Activated CD4-positive, alpha-beta T cell treated with anti-CD3 and anti-CD28 coated beads for 24 hours (primary cell): ENCODE measurements at places on chromosomes 4 and X.

DNA sequence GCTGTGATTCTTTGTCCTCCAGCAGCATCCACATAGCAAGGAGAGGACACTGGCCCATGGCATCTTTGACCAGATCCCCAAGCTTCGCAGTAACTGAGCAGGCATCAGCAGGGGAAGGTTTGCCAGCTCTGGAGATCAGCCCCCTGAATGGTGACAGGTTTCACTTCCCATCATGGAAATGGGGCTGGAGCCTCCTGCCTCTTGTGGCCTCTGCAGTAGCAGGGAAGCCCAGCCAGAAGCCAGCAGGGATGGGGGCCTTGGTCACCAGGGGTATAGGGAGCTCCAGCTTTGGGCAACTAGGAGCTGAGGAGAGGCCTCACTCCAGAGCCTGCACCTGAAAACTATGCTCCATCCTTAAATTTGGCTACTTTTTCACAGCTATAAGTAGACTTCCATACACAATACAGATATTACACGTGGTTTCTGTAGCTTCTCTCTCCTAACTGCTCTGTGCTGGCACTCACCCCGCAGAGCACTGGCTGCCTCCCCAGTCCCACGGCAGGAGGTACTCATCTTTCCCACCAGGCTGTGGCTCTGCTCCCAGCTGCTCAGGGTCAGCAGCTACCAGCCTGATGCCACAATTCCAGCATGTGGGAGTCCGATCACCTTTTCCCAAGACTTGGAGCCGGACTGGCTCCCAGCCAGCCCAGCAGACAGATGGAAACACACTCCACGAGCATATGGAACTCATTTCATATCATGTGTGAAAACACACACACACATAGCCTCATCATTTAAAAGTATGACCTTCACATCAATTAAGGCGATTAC is 2.8 kb downstream of the TMEM271 start:
- DNase-seq: no peak

GRCh38 chr4:108425988-108426387 is 194.4 kb upstream of the RPL34 start:
- no peak for DNase-seq

GRCh38 chr4:10605031-10605430 is 79.5 kb downstream of the CLNK start:
- DNase-seq: no peak

DNA sequence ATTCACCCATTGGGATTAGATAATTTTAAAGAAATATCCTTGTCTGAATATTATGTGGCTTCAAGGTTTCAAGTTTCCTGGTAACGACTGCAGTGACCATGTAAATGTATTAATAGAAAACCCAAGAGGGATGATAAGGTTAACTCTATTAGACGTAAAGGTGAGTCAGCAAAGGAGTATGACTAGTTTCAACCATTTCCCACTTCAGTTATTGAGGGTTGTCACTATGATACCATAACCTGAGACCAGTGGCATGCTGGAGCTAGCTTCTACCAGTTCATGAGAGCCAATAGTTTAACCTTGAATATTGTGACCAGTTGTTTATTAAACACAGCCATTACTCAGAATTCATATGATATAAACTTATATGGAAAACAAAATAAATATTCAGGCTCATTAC is 270.1 kb downstream of the TMA16 start:
- DNase-seq: no peak

DNA sequence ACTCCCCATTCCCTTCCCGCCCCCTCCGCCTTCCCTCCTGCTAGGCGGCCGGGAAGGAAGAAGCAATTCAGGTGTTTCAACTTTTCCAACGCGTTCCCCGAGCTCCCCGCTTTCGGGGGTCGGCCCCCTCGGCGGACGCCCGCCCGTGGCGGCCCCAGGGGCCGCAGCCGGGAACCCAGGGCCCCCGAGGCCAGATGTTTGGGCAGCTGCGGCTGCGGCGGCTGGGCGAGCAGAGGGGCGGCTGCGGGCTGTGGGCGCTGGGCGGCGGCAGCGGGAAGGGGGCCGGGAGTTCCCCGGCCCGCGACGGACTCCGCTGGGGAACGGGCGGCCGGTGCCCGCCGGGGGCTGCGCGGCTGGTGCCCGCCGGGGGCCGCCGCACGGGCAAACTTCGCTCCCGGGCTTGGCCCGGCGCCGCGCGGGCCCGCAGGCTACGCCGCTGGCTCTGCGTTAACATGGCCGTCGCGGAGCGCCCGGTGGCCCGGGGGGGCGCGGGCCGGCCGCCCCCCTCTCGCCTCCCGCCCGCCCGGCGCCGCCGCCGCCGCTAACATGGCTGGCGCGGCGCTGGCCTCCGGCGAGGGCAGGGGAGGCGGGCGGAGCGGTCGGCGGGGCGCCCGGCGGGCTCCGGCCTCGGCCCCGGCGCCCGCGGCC is 510 bp downstream of the HMGB3 start:
- DNase-seq: no peak

- no peak for DNase-seq
Observed at GRCh38 chrX:53280331-53281320, 758 bp downstream of the IQSEC2 start.

DNA sequence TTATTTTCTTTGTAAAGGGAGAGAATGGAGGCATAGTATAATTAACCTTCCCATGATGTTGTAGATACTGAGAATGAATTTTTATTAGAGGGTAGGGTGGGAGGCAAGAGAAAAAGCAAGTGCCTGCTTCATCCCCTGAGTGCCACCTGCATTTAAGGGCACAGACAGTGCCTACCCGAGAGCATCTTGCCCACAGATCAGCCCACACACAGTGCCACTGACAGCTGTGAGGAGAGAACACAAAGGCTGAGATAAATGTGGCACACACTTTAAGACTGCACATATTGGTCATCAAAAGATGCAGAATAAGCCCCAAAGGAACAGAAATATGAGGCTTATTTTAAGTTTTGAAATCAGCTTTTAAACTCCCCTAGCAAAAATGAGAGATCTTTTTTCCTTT is 250.8 kb downstream of the SLC39A8 start:
- DNase-seq: no peak

GRCh38 chr4:7194251-7195140 is 2.2 kb downstream of the SORCS2 start:
- DNase-seq: peak; percentile 8

GRCh38 chr4:154160519-154161301 is 330.9 kb downstream of the DCHS2 start:
- no peak for DNase-seq

GRCh38 chr4:83012200-83012686 is 1.6 kb upstream of the LIN54 start:
- DNase-seq: no peak

DNA sequence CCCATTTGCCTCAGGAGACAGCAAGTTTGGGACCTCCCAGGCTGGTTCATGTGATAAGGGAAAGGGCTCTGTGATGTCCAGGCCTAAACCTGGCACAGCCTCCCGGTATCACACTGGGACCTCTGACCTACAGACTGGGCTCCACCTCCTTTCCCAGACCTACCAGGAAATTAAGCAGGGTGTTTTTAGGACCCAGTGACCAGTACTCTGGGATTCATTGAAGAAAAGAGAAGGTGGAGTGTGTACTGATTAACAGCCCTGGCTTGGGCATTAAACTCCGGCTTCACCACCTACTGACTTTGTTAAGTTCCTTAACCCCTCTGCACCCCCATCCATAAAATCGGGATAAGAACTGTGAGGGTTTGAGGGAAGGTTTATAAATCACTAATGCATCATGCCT is 28.6 kb downstream of the ASB9 start:
- DNase-seq: no peak

DNA sequence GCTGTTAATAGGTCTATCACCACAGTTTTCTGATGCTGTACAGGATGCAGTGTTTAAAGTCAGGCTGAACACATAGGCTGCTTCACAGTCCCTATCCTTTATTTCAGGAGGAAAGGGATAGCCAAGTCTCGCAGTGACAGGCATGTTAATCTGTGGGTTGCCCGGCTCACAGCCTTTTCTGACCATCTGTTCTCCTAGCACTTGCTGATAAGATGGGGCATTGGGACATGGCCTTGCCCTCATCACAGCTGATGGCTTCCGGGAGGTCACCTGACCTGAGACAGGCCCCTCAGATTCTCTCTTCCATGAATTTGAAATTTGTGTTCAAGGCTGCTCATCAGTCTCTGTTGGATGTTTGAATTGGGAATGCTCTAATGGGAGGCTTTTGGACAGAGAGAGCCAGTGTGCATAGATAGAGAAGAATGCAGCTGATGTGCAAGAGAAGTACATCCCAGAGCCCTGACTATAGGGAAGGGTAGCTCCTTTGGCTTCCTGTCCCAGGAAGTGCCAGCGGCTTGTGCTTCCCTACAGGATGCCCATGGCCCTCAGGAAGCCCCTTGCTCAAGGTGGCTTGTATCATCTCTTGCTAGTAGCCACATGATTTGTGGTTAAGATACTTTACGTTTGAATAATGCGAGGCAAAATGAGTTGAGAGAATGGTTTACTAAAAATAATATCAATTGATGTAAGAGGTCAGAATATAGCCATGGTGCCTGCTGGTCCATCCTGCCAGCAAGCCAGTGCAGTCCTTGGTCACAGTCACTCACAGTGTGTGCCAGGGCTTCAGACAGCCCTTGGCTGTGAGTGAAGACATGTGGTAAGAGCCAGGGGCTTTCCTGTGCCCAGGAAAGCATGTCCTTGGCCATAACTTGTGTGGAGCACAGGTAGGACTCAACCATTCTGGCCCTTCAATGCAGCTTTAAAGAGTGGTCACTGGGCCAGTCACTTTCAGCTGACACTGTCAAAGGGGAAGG is 88.6 kb downstream of the TSPAN7 start:
- no peak for DNase-seq

DNA sequence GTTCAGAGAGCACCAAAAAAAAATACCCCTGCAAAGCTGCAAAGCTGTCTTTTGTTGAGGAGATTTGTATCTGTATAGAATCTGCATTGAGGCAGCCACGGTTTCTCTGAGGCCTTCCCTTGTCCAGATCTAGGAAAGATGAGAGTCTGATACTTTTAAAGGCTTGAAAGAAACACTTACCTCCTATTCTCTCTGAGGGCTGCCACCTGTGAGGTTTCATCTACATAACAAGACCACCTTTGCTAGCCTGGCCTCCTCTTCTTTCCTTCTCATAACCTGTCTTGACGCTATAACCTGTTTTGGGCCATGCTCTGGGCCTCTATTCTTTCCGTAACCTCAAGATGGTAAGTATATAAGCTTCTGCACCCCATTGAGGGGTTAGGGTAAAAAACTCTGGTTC is 779.6 kb upstream of the HTR2C start:
- DNase-seq: no peak

GRCh38 chr4:129350834-129351721 is 255.1 kb downstream of the C4orf33 start:
- DNase-seq: no peak

GRCh38 chr4:7124689-7125442 is 57.0 kb upstream of the GRPEL1 start:
- no peak for DNase-seq

DNA sequence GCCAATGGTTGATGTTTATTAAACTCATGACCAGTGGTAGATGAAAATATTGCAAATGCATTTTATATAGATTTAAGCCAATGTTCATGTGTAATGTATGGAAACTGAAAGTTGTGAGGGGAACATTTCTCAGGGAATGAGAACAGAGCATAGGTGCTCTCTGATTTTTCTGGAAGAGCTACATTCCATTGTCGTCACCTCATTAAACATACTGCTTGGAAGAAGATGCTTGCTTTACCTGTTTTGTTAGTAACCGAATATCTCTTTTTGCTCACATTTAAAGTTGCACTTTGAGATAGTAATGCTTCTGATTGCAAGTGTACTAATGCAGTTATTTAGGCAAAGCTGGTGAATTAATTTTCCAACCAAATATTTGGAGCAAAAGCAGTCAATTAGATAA is 93.8 kb upstream of the CLCN4 start:
- no peak for DNase-seq

DNA sequence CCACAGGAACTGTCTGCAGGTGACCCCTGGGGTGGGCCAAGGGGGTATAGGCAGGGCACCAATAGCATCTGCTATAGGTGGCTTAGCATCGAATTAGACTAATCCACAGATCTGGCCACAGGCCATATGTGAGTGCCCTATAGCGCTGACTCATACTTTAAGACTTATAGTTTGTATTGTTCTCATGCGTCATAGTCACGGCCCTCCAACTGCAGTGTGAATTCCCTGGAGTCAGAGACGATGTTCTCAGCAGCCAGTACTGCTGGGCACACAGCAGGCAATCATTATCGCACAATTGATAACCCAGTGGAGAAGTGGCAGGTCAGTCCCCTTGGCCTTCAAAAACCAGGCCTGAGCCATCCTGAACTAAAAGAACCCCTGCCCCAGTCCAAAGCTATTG is 58.1 kb downstream of the ADGRG2 start:
- no peak for DNase-seq

DNA sequence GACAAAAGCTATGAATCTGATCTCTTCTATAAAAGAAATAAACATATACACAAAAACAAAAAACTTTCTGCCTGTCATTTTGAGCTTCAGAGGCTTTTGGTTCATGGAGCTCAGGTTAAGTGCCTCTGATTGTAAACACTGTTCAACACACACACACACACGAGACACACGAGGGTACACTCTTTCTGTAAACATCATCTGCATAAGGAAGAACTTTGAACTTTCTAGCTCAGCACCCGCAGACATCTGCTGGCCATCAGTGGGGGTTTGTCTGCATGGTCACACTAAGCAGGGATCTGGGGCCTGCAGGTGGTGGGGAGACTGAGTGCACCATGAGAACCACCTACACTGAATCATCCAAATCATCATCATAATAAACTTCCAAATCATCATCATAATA is 54.9 kb downstream of the STX18 start:
- no peak for DNase-seq

GRCh38 chrX:136021160-136021559 is 35.9 kb downstream of the SLC9A6 start:
- no peak for DNase-seq

DNA sequence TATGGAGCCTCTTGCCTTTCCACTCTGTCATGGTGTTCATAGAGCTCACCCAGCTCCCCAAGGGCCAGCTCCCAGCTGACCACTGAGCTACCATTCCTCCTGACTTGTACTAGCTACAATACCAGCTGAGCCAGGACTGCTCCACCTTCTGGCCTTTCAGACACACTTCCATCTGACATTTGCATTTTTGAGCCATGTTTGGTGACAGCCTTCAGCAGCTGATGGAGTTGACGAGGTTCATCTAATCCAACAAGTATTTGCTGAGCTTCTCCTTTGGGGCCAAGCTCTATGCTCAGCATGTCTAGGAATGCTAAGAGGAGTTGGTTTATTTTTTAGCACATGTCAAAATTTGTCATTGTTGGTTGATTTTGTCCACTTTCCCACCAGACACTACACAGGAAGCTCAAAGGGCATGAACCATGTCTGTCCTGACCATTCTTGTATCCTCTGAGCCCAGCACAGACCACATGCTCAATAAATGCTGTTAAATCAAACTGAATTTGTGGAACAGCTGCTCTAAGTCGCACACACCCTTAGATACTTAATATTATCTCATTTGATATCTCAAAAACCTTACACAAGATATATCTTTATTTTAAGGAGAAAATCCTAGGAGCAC is 142.6 kb upstream of the PPARGC1A start:
- DNase-seq: no peak

GRCh38 chr4:104489731-104490095 is 5.0 kb downstream of the CXXC4 start:
- no peak for DNase-seq

GRCh38 chr4:98226396-98226795 is 34.8 kb upstream of the RAP1GDS1 start:
- no peak for DNase-seq

- DNase-seq: no peak
Observed at GRCh38 chrX:126552313-126553022, at the start of gene DCAF12L1. Gene DCAF12L1, minus strand, starts transcription at chrX:126552814. Its CDS starts 206 bp downstream, at chrX:126552608.

- no peak for DNase-seq
Observed at GRCh38 chrX:110420771-110421499, 62.3 kb downstream of the RTL9 start.

- DNase-seq: no peak
Observed at GRCh38 chr4:116343809-116344208, 741.6 kb downstream of the TRAM1L1 start.
